GM19239 (cell line): ENCODE measurements at places on chromosomes 7 and 10.

DNA sequence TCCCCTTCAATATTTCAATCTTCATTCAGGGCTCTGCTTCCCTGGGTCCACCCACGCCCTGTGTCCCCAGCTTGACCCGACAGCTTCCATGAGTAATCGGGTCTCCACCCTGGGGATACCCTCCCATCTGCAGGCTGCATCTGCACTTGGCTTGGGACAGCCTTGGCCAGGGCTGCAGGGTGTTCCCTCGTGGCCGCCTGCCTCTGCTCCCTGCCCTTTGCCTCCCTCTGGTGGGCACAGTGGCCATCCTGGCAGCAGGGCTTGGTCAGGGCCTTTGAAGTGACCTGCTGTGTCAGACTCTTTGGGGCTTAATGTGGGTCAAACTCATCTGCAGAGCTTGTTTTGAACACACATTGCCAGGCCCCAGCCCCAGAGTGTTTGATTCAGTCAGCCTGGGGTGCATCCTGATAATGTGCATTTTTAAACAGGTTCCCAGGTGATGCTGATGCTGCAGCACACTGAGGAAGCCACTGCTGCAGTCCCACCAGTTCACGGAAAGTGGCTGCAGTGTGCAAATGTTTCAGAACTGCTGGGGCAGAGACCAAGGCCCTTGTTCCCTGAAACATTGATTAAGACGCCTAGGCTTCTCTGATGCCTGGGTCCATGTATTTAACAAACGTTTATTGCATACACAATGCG lies 80.7 kb upstream of the SEC61G start:
- no peak for DNase-seq

- DNase-seq, result no peak
Observed at GRCh38 chr7:99313204-99313573, 12.5 kb upstream of the ARPC1A start.

- no peak for DNase-seq
Observed at GRCh38 chr7:27520815-27521790, 141.6 kb downstream of the HIBADH start.

GRCh38 chr10:125820701-125821100 lies 2.4 kb downstream of the UROS start:
- peak; percentile 49 for DNase-seq

DNA sequence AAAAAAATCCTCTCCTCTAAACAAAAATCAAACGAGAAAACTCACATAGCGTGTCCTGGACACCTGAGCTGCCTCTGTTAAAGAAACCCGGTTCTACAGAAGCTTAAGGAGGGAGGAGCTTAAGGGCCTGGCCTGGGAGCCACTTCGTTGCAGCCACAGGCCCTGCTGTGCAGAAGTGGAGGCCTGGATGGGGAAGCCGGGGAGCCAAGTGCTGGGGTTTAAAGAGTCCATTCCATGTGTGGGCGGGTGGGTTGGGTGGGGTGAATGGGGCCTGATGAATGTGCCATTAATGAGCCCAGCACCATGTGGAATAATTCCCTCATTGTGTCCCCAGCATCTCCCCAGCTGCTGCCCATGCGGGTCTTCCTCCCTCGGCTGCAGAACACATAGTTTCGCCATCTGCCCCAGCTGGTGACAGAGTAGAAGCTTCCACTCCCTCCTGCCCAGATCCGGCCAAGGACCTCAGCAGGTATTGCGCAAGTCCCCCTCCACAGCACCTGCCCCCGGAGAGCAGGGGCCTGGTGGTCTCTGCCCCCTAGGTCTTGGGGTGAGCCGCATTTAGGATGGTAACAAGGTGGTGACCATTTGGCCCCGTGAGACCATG lies 127.8 kb upstream of the BTBD16 start:
- DNase-seq, result no peak

DNA sequence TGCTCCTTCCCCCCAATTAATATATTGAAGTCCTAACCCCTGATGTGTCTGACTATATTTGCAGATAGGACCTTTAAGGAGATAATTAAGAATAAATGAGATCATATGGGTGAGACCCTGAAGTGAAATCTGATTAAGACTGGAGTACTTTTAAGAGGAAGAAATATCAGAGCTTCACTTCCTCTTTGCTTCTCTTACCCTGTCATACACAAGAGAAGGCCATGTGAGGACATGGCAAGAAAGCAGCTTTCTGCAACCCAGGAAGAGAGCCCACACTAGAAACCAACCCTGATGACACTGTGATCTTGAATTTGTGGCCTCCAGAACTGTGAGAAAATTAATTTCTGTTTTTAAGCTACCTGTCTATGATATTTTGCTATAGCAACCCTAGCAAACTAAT lies 44.2 kb downstream of the JMJD1C start:
- peak; percentile 16 for DNase-seq

DNA sequence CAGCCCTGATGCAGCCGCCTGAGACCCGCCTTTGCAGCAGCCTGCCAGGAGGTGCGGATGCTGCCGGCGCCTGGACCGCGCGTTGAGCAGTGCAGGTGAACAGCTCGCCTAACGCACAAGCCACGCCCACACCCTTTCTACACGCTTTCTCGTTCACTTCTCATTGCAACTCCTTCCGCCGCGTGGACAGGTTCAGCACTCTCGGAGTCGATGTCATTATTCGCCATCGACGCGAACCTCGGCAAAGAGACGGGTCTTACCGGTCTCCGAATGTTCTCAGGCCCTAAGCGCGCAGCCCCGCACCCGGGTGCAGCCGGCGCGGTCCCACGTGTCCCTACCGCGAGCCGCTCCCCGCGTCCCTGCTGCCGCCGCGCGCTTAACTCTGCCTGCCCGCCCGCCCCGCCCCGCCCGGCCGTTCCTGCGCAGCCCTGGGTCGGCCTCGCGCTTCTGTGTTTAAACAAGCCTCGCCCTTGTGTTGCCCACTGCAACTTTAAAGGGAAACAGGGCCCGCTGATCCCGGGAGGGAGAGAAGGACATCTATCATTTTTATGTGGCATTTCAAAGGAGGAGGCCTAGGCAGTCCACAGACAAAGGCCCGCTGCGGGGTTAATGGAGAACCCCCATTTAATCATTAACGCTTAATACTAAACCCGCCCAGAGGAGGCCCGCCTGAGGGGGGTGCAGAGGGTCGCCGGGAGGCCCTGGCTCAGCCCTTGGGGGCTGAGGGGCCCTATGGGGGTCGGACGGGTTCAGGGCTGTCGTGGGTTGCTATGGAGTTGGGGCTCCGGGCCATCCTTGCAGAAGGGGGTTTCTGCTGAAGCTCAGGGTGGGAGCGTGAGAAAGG lies 128.5 kb downstream of the WDR11 start:
- no peak for DNase-seq

DNA sequence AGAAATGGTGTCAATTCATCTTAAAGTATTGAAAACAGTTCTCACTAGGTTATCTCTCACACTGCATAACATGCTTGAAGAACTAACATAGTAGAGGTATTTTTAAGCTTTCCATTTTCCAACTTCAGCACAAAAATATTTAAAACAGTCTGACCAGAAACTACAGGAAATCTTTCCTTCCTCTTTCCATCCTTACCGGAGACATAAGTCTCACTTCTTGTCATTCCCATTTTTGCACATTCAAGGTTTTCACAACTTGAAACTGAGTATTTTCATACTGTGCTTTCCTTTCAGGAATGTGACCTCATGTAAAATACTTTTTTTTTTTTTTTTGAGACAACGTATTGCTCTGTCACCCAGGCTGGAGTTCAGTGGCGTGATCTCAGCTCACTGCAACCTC lies 45.2 kb downstream of the ARHGAP12 start:
- DNase-seq, result no peak

GRCh38 chr10:100014071-100014762 lies 4.5 kb upstream of the DNMBP start:
- peak; percentile 38 for DNase-seq

DNA sequence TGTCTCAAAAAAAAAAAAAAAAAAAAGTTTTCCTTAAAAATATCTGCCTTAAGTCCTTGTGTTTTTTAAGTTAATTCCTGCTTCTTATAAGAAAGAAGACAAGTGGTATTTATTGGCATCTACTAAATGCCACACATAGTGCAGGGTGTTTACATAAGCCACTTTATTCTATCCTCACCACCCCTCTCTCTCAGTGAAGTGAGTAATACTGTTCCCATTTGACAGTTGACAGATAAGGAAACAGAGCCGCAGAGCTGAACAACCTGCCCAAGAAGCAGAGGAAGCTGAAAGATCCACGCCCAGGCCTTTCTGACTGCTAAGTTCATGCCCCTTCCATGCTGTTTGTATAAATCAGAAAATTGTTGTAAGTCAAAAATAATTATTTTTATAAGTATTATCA lies 54.1 kb downstream of the ABLIM1 start:
- no peak for DNase-seq

- DNase-seq, result no peak
Observed at GRCh38 chr7:99272476-99273045, at the start of gene MYH16. MYH16 (plus strand) TSS chr7:99272839.

- DNase-seq, result no peak
Observed at GRCh38 chr10:97532935-97533671, 34.4 kb downstream of the UBTD1 start.
